ENCODE measurements at places on chromosomes 7 and 10.

DNA sequence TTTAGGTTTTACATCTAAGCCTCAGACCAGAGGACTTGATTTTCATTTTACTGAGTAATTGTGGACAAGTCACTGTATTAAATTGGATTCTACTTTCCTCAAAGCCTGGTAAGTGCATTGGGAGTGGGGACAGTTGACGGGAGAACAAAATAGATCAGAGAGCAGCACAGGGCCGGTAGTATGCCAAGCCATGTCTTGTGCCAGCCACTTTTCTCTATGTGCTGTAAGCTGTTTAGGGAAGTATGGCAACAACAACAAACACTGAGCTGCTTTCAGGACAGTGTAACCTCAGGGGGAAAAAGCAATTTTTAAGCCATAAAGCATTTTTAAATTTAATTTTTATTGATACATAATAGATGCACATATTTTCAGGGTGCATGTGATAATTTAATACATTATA lies 365.9 kb upstream of the IGFBP3 start:
- DNase-seq = no peak

GRCh38 chr7:15199482-15199881 lies 296.9 kb upstream of the DGKB start:
- DNase-seq = no peak

GRCh38 chr10:102738692-102739121 lies 5.0 kb upstream of the WBP1L start:
- no peak for DNase-seq

DNA sequence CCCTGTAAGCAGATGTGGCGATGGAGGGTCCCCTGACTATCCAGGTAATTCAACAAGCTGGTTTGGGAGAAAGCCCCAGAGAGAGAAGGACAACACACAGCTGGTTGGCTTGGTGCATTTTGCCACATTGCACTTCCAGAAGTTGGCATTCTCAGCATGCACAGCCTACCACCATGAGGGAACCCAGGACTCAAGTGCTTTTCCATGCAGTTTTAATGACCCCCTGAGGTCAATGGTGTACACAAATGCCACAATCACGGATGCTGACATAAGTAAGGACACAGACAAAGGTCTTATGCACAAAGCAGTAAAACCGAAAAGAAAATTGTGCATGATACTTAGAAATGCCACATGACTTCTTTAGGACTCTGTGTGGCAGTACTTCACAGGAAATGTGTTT lies 645.1 kb downstream of the KCNMA1 start:
- DNase-seq = no peak

GRCh38 chr7:143381427-143382125 lies 431 bp downstream of the ZYX start:
- DNase-seq = peak; percentile 24

- DNase-seq = no peak
Measured at GRCh38 chr7:124084024-124084423, 51.2 kb upstream of the TMEM229A start.

DNA sequence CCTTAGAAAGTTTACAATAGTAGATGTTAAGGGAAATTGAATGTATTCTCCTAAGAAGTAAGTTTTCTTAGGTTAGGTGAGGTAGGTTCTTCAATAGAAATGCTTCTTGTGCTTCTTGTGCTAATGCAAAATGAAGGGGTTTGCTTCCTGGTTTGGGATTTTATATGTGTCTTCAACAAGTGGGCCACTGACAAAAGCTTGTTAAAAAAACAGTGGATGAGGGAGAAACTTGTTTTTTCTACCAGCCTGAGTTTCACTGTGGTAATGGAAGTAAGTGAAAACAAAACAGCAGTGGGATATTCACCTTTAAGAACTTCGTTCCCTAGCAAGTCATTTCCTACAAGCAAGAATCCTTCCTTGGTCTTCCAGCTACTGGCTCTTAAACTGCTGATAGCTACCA lies 107.5 kb downstream of the FOXP2 start:
- DNase-seq = no peak
